ENCODE measurements at places on chromosomes 2 and 18.
A peak's percentile ranks its signal among the peaks of the same experiment; 100 is the strongest.

DNA sequence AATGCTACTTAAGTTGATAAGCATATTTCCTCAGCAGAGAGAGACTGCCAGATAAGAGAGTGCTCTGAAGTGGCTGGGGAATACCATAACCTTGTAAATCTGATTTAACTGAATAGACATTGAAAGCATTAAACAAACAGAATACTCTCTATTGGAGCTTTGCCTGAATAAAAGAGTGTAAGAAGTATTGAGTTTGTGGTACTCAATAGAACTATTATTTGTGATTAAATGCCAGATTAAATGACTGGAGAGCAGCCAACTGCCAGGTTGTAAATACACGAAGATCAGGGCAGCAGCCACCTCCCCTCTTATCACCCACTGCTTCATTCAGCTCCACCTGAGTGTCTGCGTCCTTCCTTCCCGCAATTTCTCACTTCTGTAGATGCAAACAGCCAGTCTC, 373.6 kb downstream of the DCDC2C start:
- DNase-seq = no peak

GRCh38 chr18:44837482-44838180, 156.9 kb downstream of the SETBP1 start:
- DNase-seq = no peak

GRCh38 chr2:181305301-181306123, 151.7 kb upstream of the ITGA4 start:
- DNase-seq = no peak

DNA sequence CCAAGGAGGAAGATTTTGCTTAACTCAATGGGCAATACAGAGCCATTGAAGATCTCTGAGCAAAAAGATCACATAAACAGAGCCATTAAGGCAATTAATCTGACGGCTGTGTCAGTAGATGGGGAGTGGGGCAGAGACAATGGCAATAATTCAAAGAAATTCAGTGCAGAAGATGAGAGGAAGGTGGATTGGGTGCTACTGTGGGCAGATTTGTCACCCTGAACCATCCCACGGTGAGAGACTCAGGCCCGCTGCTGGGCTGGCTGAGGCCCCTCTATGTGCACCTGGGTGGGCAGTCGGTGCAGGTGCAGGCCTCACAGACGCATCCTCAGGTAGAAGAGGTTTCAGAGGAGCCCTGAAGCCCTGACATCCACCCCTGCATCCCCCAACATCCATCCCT, 458.6 kb downstream of the EIPR1 start:
- DNase-seq = no peak

DNA sequence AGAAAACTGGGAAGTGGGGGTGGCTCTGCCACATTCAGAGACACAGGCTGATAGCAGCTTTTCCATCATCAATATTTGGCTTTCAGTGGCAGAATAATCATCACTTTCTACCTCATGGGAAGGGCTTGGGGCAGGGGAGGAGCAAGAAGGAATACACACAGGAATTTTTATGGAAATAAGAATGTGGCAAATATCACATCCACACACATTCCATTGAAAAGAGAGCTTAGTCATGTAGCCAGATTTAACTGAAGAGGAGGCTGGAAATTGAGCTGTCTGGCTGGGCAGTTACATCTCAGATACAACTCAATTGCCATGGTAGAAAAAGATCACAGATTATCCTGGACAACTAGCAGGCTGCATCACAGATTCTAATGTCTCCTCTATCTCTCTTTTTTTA, 1474.0 kb upstream of the ACVR2A start:
- no peak for DNase-seq

DNA sequence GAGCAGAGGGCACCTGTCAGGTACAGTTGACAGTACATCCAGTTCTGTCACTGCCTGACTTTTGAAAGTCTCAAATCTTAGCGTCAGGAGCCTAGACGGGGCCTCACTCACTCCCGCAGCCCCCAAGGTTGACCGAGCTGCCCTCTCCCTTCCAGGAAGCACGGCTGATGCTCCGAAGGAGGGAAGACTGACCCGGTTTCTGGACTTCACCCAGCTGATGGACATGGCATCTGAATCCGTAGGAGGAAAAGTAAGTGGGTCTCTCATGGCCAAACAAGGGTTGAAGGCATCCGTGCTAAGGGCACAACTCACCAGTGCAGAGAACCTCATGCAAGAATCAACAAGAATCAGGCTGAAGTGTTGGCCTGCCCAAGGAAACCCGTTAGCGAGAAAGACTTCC, 12.9 kb downstream of the ALLC start:
- DNase-seq = no peak

DNA sequence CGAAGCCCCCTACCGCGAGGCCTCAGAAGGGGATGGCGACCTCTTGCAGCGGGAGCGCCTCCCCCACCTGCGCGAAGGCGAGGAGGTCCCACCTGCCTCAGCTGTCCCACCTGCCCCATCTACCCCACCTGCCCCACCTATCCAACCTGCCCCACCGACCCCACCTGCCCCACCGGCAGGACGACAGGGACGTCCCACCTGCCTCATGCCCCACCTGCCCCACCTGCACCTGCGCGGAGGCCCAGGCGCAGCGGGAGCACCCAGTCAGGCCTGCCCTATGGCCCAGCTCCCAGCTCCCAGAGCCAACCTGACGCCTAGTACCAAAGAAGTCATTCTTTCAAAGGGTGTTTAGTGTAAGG, 489.1 kb upstream of the SMIM21 start:
- no peak for DNase-seq

- no peak for DNase-seq
These were observed 198.2 kb downstream of the CYP26B1 start for GRCh38 chr2:71949537-71949798.

DNA sequence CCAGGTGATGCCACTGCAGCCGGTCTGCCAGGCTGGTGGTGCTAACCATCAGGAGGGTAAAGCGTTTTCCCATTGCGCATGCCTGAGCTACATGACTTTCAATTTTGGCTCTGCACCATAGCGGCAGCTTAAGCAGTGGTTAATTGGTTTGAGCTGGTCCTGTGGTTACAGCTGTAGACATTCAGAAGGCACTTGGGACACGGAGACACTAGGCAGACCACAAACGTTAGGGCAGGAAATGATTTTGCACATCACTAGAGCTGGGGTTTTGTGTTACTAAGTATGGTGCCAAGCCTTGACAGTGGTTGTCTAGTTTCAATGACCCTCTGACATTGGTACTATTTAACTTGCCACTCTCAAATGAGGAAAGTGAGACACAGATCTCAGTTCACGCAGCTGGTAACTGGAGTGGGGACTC, 28.9 kb upstream of the CNOT11 start:
- no peak for DNase-seq

GRCh38 chr2:102057502-102058292, 65.9 kb downstream of the IL1R2 start:
- DNase-seq = no peak

DNA sequence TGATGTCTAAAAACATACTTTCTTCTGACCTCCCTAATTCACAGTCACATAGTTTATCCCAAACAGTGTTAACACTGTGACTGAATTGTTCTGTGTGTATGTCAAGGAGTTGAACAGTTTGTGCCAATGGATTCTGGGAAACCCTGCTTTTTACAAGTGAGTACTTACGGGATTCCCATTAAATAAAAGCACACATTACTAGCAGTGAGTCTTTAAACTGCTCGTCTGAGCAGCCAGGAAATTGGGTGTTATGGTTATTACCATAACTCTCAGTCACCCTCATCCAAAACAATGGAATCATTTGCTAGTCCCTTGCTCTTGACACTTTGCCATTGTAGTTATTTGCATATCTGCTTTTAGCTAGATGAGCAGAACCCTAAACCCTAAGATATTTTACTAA, 209.1 kb downstream of the ZNF385B start:
- DNase-seq = no peak

DNA sequence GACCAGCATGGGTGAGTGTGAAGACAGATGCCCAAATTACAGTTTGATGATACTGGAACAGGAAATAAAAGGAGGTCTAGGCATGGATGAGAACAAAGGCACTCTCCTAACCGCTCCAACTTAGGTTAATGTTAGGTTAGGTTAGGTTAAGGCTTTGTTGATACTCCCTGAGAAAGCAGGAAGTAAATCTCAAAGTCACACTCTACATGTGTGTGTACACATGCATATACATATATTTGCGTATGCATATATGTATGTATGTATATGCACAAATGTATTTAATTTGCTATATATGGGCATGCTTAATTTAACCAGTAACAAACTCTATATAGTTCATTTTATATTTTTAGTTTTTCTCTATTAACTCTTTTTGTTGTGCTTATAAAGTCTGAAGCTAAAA, 139.3 kb downstream of the UPP2 start:
- no peak for DNase-seq

- DNase-seq = no peak
These were observed 570.9 kb upstream of the RAB6C start for GRCh38 chr2:129408570-129408969.

GRCh38 chr2:103789381-103790095, 1027.7 kb downstream of the TMEM182 start:
- peak; percentile 71 for DNase-seq

DNA sequence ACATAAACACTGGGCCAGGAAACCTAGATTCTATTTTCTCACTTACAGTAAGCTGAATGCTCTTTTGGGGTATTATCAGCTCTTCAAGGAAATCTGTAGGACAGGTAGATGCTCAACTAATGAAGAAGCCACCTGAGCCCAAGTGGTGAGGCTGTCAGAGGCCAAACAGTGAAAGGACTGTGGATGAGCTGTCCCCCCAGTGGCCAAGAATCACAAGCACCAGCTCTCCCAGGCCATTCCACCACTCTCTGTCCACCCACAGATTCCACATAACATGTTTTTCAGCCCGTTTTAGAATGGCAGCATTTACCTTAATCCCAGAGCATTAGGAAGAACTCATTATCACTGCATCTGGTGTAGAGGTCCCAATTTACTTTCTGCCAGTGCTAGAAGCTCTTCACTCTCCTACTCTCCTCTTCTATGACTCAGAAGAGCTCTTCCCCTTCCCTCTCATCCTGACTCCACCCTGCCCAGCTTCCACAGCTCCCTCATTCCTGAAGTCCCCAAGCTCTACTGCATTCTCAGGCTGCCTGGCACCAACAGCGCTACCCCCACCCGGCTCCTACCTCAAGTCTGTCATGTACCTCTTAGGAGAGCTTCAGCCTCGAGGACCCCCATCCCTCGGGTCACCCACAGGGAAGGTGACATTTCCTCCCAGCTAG, 43.8 kb upstream of the GORASP2 start:
- DNase-seq = no peak

DNA sequence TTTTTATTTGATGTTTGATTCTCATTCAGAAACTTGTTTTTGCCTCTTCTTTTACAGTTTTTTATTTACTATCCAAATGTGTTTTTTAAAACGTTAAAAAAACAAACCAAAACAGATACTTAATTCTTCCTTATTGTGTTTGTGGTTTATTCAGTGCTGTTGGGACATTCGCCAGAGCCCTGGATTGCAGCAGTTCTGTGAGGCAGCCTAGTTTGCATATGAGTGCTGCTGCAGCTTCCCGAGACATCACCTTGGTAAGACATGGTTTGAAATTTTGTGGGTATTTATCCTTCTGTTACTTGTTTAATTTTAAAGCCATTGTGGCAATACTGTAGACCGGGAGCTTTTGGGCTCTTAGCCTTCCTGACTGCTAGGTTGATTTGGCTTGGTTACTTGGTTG, 91.2 kb downstream of the MTA3 start:
- no peak for DNase-seq

- no peak for DNase-seq
These were observed 20.0 kb downstream of the PPM1B start for GRCh38 chr2:44188696-44189095.

GRCh38 chr2:48531141-48531648, 1.2 kb downstream of the STON1 start:
- no peak for DNase-seq

DNA sequence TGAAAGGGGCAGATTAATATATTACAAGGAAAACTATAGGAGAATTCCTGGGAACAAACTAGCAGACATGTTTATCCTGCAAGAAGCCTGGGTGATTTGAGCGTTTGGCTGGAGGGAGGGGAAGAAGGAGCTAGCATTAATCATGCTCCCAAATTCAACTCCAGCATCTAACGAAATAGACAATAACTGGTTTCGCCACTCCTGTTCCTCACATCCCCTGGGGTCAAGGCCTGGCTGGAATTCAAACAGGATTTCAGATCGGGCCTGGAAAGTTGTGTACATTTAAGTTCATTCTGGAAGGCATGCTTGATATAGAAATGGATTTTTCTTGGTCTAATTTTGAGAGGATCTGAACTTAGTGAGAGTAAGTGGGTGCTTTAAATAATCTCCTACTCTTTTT, 126.1 kb upstream of the CTAGE1 start:
- no peak for DNase-seq

- no peak for DNase-seq
These were observed at the start of gene FAP for GRCh38 chr2:162243294-162243693. TSS of gene FAP (minus strand) at chr2:162243445. CDS start at chr2:162243327, 118 bp downstream.

- no peak for DNase-seq
These were observed 5.4 kb downstream of the CD302 start for GRCh38 chr2:159792599-159792998.

DNA sequence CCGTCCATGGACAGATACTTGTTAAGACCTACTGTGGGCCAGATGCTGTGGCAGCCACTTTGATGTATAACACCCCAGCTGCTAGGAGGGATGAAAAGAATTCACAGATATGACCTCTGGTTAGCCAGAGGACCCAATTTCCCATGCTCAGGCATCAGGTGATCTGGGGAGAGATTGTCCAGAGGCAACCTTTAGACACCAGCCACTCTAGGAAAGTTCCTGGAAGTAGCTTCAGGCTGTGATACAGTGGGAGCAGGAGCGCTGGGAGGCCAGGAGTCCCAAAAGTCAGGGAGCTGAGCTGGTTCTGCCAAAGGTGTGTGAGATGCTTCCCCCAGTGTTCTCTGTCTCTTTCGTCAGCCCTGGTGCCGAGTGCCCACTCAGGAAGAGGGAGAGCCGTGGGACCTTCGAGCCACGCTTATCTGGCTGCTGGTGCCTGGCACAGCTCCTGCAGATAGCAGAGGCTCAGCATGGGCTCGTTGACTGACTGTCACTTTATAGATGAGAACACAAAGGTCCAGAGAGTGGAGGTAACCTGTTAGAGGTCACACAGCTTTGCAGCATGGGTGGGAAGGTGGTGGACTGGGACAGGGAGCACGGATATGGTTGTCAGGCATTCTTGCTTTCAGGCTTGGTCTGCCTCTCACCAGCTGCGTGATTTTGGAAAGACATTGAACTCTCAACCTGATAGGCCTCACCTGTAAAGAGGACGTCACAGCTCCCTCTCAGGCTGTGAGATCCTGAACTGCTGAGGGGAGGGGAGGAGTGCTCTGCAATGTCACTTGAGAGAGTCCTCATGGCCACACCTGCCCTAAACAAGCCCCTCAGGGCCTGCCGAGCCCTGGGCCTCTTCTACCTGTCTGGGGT, 7.8 kb upstream of the RALB start:
- DNase-seq = no peak

DNA sequence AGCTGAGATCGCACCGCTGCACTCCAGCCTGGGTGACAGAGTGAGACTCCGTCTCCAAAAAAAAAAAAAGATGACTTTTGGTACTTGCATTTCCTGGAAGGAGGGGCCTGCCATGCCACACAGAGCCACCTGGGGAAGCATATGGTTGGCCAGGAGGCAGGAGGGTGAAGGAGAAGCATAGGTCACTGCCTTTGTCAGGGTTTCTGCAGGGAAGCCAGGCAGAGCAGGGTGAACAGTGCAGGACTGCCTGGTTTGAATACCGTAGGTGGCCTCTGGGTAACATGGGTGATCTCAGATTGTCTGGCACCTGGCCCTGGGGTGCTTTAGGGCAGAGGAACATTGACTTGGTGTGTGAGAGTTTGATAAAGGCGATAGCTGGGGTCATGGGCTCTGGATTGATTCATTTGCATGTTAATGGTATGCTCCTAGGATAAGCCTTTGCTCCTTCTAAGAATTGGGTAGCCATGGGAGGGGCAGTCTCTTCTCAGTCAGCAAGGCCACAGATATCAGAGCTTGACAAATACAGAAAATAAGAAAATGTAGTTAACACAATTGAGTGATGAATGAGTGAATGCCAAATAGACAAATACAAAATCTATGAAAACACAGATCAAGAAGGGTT, 124.0 kb upstream of the SEC11C start:
- no peak for DNase-seq
